Posterior vena cava (tissue), 2 donors: ENCODE measurements at places on chromosomes 5 and 9. TPM values are rescaled to one million over a fixed set of nuclear protein-coding genes. Genes with fewer than 3 reads are reported as not detected.

GRCh38 chr5:79685627-79686026 is 4.0 kb upstream of the CMYA5 start:
- DNase-seq = no peak

GRCh38 chr9:69476016-69476415 is 151.0 kb downstream of the ENTREP1 start:
- DNase-seq = no peak

GRCh38 chr5:40932766-40933165 is 23.5 kb downstream of the C7 start:
- no peak for DNase-seq

GRCh38 chr5:138637256-138637655 is 62.1 kb upstream of the HSPA9 start:
- no peak for DNase-seq

The SLC24A2 gene
- 0.05 TPM for total RNA-seq

The GABRA1 gene
- not detected for total RNA-seq

DNA sequence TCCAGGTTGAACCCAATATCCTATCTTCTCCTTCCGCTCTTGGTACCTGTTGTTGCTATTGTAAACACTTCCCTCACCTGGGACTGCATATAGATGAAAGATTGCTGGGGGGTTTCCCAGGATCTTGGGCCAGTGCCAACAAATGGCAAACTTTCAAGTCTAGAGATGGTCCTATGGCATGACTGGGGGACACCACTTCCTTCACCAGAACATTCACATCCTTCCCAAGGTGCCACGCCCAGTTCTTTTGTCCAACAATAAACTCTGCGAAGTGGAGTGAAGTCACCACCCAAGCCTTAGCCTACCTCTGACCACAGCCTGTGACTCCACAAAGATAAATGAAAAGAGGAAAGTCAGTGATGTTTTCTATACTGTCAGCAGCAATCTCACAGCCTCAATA is 34.4 kb downstream of the DOCK8 start:
- no peak for DNase-seq
